ENCODE measurements at places on chromosomes 4 and X.

DNA sequence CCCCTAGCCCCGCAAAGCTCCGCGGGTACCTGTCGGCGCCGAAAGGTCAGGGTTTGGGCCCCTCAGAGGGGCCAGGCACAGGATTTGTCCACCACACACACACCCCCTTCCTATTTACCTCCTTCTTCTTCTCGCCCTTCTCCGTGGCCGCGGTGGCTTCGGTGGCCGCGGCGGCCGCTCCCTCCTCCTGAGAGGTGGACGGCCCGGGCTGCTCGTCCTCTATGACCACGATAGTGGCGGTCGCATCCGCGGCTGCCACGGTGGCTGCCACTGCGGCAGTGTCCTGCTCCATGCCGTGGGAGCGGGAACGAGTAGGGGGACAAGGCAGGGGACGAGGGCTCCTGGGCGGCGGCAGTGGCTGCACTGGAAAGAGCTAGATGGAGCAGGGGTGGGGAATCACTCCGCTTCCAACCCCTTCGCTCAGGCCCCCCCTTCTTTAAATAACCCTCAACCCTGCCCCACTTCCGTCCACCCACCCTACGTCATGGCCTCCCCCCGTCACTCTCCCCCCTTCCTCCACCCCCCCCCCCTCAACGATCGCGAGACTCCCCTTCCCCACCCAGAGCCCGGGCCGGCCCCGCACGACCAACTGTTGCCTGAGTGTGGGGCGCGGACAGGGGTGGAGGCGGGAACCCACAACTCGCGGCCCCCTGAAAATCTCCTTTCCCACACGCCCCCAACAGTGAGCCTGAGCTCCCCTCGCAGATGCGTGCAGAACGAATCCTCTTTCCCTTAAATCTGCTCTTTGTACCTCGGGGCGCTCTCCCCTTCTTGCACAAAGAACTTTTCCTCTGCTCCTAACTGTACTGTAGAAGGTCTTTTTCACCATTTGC is at the start of gene SMARCA1:
SMARCA1 (minus strand) TSS at position 412 of the 833 bp plus-strand sequence; CDS start at position 292, 120 bp downstream.
- peak within 1 kb of the TSS; percentile 16 for H3K27ac ChIP-seq
- peak; percentile 81 for DNase-seq
- no peaks in the 10 kb centered on the region for H3K36me3 ChIP-seq
- no peaks in the 10 kb centered on the region for H3K27me3 ChIP-seq

GRCh38 chr4:15931451-15932210 is 6.9 kb downstream of the FGFBP1 start:
- H3K27ac ChIP-seq: no peak overlapping the region
- no peaks in the 10 kb centered on the region for H3K27me3 ChIP-seq
- H3K36me3 ChIP-seq: no peaks in the 10 kb centered on the region
- no peak for DNase-seq

DNA sequence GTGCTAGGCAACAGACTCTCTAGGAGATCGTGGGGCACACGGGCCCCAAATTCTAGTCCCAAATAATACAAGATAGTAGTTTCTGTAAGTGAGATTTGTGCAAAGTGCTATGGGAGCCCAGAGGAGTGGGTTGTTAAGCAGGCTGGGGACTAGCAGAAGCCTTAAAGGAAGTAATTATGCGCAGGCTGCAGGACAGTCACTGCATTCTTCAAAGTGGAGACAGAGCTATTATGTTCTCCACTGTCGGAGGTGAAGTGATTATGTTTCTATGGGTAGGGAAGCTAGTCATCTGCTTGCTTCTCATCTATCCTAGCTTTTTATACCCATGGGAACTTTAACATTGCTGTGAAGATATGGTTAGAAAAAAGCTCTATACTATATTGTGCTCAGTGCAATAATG is 154.2 kb downstream of the CPE start:
- H3K27me3 ChIP-seq: no peaks in the 10 kb centered on the region
- no peak overlapping the region for H3K4me3 ChIP-seq
- no peaks in the 10 kb centered on the region for H3K4me1 ChIP-seq
- no peak for DNase-seq

DNA sequence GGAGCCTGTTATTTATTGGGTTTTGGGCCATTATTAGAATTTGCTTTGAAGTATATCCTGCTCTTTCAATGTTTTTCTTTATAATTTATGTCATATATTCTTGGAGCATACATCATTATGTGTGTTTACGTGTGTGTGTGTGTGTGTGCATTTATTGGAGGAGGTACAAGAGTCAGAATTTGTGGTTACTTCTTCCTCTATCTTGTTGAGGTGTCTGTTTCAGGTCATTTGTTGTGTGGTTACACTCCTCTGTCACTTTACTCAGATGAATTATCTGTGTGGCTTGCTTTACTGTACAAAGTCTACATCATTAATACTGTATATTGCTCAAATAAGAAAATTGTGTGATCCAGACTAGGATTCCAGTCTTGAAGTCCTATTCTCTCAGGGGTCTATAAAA is 1957.4 kb upstream of the TENM3 start:
- no peaks in the 10 kb centered on the region for H3K4me1 ChIP-seq
- H3K27me3 ChIP-seq: no peaks in the 10 kb centered on the region
- H3K4me3 ChIP-seq: no peak overlapping the region
- H3K27ac ChIP-seq: no peak overlapping the region
- no peaks in the 10 kb centered on the region for H3K36me3 ChIP-seq
- DNase-seq: no peak

- no peaks in the 10 kb centered on the region for H3K27me3 ChIP-seq
- no peak overlapping the region for H3K27ac ChIP-seq
- H3K4me3 ChIP-seq: no peak overlapping the region
- no peak for DNase-seq
- H3K4me1 ChIP-seq: no peaks in the 10 kb centered on the region
These were observed 9.0 kb upstream of the MAGEA8 start for GRCh38 chrX:149871940-149872339.

- no peaks in the 10 kb centered on the region for H3K27me3 ChIP-seq
- H3K36me3 ChIP-seq: no peaks in the 10 kb centered on the region
- DNase-seq: no peak
These were observed 122.8 kb upstream of the FAT1 start for GRCh38 chr4:186846426-186846825.

- no peaks in the 10 kb centered on the region for H3K36me3 ChIP-seq
- DNase-seq: no peak
- no peak overlapping the region for H3K4me3 ChIP-seq
- no peaks in the 10 kb centered on the region for H3K4me1 ChIP-seq
- H3K27me3 ChIP-seq: no peaks in the 10 kb centered on the region
These were observed 1222.9 kb upstream of the PRKX start for GRCh38 chrX:4936315-4936714.

DNA sequence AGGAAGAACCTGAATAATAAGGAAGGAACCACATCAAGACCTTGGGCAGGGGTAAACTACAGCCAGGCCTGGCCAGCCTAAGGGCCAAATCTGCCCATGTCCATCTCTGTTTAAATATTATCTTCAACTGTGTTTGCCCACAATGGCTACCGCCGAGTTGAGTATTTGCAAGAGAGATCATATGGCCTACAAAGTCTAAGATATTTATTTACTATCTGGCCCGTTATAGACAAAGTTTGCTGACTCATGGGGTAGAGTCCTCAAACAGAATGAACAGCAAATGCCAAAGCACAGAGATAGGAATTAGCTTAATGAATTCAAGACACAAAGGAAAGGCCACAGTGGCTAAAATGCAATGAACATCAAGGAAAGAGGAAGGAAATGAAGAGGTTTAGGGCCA is 44.8 kb downstream of the RPS6KA3 start:
- DNase-seq: no peak
- no peak overlapping the region for H3K4me3 ChIP-seq
- H3K27me3 ChIP-seq: no peaks in the 10 kb centered on the region
- no peak overlapping the region for H3K27ac ChIP-seq
- H3K36me3 ChIP-seq: no peaks in the 10 kb centered on the region
- H3K4me1 ChIP-seq: no peaks in the 10 kb centered on the region

Data from aorta (tissue), 5 donors.